Head of caudate nucleus (tissue), 42 donors: ENCODE measurements at places on chromosomes 3 and 15.

- no peak for DNase-seq
Measured at GRCh38 chr3:73188707-73189106, 127.2 kb downstream of the EBLN2 start.

DNA sequence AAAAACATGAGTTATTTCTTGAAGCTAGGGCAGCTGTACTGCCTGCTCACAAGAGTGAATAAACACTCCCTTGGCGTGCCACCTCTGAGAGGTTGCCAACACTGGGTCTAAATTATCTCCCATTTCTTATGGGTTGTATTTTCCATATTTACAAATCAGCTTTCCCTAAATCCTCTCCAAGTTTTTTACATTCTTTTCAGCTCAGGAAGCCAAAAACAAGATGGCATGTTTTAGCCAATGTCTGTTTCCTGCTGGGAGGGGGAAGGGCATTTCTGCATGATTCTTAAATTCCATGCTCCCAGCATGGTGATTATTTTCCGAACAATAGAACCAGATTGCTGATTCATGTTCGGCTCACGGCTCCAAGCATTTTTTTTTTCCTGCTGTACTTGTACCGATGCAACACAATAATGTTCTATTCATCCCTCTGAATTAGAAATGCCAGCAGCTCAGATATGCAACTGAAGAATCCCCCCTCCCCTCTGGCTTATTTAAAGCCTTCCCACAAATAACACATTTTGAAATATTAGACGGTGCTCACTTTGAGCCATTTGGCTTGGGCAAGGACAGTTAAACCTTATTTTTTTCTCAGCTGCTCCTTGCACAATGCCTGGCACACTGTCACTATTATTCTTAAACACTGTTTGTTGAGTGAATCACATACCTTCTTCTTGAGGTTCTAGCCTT, 252.5 kb downstream of the THRB start:
- no peak for DNase-seq

DNA sequence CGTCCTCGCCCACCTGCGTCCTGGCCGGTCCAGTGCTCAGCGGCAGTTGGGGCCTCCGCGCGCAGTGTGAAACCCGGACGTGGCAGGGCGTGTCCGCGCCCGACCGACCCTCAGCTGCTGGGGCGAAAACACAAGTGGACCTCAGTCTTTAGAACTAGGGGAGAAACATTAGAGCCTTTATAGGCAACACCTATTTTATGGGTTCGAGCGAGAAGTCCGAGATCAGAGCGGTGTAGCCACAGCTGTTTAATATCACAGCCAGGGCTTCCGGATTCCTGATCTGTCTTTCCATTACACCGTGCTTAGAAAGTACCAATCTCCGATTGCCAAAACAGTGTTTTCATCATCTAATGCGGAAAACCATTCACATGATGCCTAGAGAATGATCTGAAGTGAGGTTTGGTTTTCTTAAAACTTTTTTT, 506 bp downstream of the RAD51 start:
- no peak for DNase-seq

GRCh38 chr3:108953210-108953609, 469 bp downstream of the GUCA1C start:
- no peak for DNase-seq

- DNase-seq: peak; percentile 48
Measured at GRCh38 chr15:55742927-55743728, at the start of gene PRTG. Gene PRTG, minus strand, starts transcription at chr15:55743152. Its CDS starts 221 bp downstream, at chr15:55742931.

GRCh38 chr15:59933607-59934006, 70.5 kb upstream of the FOXB1 start:
- no peak for DNase-seq

DNA sequence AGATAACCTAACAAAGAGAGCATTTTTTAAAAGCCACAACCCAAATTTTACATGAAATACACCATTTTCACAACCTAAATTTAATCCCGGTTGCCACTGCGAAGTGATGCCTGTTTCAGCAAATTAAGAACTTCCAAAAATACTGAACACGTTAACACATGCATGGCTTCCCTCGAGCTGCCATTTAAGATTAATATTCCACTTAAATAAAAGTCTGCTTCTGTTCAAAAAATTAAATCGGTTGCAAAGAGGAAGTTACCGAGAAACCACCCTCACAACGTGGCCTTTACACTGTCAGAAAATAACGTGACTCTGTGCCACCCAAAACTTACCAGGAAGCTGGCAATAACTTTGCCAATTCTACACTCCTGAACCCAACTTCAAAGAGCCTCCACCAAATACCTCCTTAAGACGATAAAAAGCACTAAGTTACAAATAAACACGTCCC, 1.2 kb downstream of the TBL1XR1 start:
- DNase-seq: no peak

DNA sequence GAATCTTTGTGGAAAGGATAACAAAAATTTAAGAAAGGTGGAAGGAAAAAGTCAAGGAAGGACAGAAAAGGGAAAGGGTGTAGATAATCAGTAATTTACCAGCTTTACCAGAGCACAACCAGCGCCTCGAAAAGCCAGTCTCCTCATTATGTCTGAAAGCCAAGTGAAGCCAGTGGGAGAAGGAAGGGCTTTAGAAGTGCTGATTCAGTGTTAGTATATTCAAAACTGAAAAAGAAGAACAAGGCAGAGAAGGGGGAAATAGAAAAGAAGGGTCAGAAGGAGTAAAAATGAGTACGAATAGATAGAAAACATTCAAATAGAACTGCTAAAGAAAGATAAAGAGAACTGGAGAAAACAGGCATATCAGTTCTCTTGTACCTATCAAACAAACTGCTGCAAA, 4.1 kb downstream of the PBRM1 start:
- no peak for DNase-seq
